Upper lobe of right lung (tissue), 1 donor: ENCODE measurements at places on chromosomes 6 and 20.

DNA sequence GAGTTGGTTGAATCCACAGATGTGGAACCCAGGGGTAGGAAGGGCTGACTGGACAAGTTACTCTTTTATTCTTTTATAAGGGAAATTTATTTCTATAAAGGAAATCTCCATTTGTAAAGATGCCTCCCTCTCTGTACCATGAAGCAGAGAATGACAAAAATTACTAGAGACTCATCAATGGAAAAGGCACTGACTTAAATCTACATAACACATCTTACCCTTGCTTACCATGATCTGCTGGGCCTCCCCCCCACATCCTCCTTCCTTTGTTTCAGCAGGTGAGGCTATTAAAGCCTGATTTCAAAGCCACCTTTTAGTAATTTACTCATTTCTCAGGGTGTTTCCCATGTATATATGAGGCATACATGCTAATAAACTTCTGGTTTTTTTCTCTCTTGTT, 130.2 kb upstream of the HDDC2 start:
- DNase-seq: no peak

DNA sequence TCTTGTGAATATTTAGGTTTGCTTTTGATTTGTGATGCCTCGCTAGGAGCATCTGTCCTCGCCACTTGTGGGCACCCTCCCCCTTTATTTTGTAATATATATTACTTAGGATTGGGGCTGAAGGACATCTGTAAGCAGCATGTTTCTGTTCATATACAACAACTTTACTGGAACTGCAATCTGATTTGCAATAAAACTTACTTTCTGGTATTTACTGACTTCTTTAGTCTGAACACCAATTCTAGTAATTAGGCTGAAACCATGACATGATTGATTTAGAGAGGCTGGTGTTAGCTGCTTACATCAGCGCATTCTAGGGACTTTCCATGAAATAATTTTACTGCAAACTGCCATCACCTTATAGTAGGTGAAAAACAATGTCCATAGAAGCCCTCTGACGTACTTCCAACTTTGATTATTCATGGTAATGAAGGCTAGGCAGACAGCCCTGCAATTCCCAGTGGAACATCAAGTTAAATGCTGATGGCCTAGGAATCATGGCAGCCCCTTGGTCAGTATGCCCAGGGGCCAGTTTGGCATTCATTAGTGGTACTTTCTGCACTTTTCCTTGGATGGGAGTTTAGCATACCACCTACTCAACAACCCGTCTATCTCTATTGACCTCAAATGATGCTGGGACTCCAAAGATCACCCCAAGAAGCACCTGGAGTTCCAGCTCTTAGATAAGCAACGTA, 132.9 kb upstream of the MCHR2 start:
- no peak for DNase-seq

DNA sequence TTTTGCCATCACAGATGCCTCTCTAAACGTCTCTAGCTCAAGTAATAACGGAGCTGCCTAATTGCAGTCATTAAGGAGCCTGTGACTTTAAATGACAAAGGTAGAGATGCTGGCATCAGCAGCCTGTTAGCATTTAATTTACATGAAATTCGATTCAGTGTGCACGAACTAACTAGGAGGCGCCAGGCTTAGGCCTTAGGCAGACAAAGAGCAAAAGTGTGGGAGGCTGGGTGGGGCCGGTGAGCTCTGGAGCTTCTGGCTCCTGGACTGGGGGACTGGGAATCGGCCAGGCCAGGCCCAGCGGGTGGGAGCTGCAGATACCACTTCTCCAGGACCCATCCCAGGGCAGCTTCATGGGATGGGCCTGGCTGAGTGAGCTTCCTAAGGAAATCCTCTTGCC, 170.0 kb upstream of the AGPAT4 start:
- DNase-seq: no peak

GRCh38 chr20:34374209-34374760, 11.2 kb downstream of the ITCH start:
- no peak for DNase-seq

- no peak for DNase-seq
Measured at GRCh38 chr6:162538643-162539064, 188.9 kb downstream of the PRKN start.
